GM12892 (cell line): ENCODE measurements at places on chromosomes 16 and 17.

- no peak for DNase-seq
Measured at GRCh38 chr16:81668243-81669097, 110.6 kb upstream of the PLCG2 start.

GRCh38 chr16:66099306-66099705 lies 267.2 kb upstream of the CDH5 start:
- no peak for DNase-seq

DNA sequence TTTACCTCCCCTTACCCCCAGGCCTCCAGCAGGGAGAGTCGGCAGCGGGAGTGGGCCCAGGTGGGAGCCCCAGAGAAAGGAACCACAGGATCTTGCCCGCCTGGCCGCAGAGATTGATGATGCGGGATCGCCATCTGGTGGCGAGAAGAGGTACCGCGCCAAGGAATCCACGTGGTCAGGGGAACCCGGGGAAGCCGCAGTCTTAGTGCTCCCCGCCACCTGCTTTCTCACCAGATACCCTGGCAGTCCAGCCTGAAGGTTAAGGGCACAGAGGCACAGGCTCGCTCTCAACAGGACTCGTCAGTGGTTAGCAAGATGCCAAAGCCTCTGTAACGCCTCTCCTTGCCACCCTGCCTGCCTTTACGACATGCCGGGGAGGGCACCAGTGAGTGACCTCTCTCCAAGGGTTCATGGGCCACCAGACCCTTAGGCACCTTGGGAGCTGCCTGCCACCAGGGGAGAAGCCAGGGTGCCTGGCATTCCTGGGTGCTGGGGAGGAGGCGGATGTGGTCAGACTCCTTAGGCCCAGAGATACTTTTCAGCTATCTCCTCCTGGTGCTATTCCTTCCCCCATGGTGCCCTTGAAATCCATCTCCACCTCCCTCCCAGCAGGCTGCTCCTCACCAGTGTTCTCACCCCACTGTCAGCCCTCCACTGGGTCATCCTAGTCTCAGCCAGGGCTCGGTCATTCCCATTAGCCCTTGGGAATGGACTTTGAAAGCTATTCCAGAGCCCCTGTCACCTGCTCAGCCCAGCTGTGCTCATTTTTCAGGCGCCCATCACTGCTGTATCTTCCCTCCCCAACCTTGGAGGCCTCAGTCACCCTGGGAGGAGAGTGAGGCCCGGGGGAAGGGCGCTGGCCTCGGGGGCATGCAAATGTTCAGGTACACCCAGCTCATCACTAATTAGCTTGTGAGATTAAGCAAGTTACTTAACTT lies 5.5 kb upstream of the RHBDF2 start:
- DNase-seq, result no peak

DNA sequence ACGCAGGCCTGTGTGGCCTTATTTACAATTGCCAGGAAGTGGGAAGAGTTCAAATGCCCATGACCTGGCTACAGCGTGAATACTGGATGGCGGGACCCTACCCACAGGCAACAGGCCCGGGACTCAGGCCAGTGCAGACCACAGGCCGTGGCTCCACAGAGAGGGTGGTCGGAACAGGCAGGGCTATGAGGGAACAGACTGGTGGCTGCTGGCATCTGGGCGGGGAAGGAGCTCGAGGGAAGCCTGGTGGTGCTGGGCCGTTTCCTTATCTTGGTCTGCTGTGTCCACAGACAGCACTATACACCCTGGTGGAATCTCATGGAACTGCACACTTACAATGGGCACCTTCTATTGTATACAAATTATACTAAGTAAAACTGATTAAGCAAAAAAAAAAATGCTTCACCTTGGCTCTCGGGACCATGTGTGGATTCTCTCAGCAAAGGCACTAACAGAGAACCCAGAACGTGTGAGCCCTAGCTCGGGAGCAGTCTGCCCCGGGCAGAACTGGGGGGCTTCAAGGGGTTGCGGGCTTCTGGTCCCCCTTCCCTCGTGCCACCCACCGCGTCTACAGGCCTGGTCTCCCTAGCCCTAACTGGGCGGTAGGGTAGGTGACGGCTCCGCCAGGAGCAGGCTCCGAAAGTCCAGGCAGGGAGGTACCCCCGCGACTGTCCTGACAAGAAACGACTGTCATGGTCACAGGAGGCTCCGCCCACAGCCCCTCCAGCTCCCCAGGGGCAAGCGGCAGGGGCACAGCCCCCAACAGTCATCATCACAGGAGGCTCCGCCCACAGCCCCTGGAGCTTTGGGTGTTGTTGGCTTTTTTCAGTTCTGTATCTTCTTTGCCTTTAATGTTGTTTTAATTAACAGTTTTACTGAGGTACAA lies 21.8 kb downstream of the CEP131 start:
- peak; percentile 62 for DNase-seq

DNA sequence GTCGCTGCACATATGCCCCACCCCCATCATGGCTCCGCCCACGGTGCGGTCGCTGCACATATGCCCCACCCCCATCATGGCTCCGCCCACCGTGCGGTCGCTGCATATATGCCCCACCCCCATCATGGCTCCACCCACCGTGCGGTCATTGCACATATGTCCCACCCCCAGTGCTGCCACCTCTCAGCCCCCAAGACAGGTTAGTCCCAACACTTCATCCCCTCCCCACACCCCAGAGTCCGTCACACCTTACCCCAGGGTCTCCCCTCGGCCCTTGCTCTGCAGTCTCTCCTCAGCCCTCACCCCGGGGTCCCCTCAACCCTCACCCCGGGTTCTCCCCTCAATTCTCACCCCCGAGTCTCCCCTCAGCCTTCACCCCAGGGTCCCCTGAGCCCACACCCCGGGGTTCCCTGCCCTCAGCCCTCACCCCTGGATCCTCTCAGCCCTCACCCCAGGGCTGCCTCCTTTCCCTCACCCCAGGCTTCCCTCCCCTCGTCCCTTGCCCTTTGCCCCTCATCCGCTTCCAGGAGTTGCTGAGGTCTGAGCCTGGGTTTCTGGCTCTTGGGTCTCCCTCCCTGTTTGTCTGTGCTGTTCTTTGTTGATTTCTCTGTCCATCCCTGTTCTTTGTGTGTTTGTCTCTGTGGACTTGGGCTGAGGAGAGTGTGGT lies 25.6 kb downstream of the TPSG1 start:
- no peak for DNase-seq

DNA sequence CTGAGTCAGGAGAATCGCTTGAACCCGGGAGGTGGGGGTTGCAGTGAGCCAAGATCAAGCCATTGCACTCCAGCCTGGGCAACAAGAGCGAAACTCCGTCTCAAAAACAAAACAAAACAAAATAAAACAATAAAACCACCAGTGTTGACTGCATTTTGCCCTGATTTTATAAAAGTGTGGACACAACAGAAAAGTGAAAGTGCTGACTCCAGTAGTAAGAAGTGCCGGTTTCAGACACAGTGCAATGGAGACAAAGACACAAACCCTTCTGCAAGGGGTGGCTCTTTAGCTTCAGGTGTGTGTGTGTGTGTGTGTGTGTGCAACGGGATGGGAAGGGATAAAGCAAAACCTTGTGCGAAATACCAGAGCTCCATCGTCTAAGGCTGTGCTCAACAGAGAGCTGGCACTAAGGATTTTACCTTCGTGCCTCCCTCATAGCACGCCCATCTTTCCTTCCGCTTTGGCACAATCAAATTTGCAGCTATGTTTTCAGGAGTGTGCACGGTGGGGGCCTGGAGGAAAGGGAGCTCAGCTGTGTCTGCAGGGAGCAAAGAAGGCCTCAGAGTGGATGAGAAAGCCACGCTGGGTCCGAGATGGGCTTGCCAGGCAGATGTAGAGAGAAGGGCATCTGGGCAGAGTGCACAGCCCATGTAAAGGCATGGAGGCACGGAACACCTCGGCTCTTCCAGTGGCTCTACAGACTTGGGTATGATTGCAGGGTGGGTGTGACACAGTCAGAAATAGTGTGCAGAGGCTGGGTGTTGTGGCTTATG lies 15.5 kb downstream of the MXRA7 start:
- DNase-seq, result no peak

GRCh38 chr17:15929941-15930340 lies 15.0 kb upstream of the ADORA2B start:
- no peak for DNase-seq

DNA sequence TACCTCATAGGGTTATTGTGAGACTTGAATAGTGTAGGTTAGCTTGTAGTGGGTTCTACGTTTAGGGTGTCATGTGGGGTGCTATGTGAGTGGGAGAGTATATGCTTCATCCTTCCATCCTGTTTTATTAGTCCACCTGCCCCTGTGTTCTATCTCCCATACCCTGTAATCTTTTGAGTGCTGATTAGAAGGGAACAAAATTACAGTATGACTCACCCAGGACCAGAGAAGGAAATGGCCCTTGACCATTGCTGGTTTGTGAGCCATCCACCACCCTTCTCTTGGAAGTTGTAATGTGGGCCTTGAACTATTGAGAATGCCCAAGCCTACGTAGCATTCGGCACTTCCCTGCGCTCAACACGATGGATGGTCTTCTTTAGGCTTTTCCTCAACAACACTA lies 17.1 kb downstream of the SAP30BP start:
- DNase-seq, result no peak

GRCh38 chr16:62033065-62033464 lies 3.2 kb downstream of the CDH8 start:
- no peak for DNase-seq

- DNase-seq, result no peak
Measured at GRCh38 chr17:21061158-21061835, 18.5 kb upstream of the USP22 start.

- DNase-seq, result no peak
Measured at GRCh38 chr17:50172130-50172529, 6.3 kb downstream of the SGCA start.

GRCh38 chr16:54265575-54266107 lies 20.9 kb downstream of the IRX3 start:
- DNase-seq, result no peak

DNA sequence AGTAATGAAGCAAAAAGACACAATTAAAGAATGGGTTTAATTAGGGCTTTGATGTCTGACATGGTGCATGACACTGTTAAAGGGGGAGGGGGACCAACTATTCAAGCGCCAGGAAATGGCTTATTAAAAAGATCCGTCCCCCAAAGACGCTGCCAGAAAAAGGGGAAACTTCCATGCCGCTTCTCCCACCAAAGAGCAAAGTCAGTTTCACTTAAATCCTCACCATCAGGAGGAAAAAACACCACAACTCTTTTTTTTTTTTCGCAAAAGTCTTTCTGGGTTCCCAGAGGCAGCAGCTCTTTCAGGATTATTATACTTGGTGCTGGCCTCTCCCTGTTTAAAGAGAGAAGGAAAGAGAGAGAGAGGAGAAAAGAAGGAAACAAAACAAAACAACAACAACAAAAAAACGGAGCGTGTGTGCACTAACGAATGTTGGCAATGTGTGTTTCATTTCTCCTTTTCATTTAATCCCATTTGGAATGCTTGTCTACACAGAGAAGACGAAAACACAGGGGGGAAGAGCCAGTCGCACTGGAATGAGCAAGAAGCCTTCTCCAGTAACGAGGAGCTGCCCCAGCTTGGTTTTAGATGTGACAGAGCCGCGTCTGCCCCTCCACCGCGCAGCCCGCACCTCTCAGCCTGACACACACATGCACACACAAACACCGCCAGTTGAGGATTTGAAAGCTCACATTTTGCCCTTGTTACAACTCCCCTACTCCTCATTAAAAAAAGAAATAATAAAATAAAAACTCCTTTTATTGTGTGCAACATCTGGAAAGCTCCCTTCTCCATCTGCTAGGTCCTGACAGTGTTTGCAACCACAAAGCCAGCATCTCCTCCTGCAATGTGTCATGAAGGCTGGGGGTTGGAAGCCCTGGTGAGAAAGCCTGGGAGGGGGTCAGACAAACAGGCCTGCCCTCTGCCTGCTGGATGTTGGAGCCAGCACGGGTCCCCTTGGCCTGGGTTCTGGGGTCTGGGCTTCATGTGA lies 32.7 kb upstream of the AXIN2 start:
- no peak for DNase-seq

- DNase-seq, result no peak
Measured at GRCh38 chr17:73513426-73513825, 130.8 kb downstream of the SDK2 start.

GRCh38 chr16:20175358-20175757 lies 101.7 kb upstream of the GPR139 start:
- DNase-seq, result no peak

DNA sequence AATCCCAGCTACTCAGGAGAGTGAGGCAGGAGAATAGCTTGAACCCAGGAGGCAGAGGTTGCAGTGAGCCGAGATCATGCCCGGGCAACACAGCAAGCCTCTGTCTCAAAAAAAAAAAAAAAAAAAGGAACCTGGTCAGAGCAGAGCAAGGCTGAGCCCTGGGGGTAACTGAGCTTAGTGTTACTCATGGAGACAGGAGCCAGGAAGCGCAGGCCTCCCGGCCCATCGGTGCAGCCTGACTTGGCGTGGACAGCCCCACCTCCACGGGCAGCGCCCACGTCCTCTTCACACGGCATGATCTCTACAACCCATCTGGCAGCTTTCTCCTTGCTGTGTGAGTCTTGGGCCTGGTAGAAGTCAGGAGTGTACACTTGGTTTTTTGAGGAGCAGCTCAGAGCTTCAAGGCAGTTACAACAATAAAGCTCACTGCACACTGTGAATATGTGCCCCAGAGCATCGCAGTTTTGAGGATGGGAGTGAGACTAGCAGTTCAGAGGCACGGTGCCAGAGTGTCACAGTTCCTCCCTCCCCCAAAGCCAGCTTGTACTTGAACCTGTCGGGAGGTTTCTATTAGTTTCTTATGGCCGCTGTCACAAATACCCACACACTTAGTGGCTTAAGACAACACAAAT lies 129.9 kb downstream of the RAP1GAP2 start:
- DNase-seq, result no peak
